Fibroblast of skin of left quadriceps (primary cell): ENCODE measurements at places on chromosomes 13 and 19.

DNA sequence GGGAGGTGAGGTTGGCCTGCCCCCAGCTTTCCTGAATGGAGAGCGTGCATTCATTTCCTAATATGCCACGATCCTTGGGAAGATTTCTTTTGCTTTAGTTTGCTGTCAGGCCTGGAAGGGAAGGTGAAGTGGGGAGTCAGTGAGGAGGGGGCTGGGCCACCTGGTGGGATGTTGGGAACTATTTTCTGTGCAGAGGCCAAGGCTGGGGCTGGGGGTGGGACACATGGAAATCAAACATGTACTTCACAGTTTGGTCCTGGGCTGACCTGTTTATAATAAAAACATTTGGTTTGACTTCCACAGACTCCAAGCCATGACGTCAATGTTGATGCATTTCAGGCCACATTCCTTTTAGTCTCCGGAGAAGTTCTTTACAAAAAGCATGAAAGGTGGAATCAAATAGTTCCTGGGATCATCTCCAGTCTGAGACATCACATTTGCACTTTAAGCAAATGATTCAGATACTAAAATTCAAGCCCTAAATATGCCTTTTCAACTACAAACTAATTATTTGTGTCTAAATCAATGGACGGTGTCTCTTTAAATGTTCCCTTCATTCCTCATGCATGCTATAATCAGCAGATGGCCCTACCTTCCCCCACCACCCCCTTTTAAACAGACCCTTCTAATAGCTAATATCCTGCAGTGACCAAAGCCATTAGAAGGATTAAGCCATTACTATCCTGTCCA is 41.5 kb upstream of the MEDAG start:
- DNase-seq: peak; percentile 91

GRCh38 chr19:30864391-30865215 is 484.6 kb downstream of the TSHZ3 start:
- DNase-seq: no peak

DNA sequence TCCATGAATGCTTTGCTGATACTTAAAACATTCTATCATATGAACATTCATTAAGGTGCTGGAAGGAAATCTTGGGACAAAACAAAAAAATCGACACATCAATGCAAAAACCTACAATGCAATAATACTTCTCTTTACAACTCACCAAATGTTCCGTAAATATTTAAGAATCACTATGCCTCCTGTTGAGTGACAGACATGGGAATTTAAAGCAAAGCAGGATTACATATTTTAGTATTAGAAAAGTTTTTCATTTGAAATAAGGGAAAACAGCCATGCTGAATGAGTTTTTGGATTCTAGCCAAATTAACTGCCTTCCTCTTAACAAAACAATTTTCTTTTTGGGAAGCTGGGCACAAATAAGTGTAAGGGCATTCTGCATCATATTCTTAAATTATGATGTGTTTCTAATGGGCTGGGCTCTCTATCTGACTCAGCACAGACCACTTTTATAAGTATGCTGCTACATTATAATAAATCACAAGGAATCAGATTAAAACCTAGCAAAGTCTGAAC is 93.7 kb downstream of the RBM26 start:
- DNase-seq: no peak

GRCh38 chr19:58311345-58311865 is 6.2 kb downstream of the ERVK3-1 start:
- DNase-seq: no peak

- DNase-seq: no peak
Observed at GRCh38 chr19:30168760-30169159, 203.4 kb upstream of the ZNF536 start.

GRCh38 chr13:30647420-30647819 is 29.7 kb downstream of the USPL1 start:
- no peak for DNase-seq

GRCh38 chr13:95716231-95716630 is 39.3 kb downstream of the DNAJC3 start:
- no peak for DNase-seq

DNA sequence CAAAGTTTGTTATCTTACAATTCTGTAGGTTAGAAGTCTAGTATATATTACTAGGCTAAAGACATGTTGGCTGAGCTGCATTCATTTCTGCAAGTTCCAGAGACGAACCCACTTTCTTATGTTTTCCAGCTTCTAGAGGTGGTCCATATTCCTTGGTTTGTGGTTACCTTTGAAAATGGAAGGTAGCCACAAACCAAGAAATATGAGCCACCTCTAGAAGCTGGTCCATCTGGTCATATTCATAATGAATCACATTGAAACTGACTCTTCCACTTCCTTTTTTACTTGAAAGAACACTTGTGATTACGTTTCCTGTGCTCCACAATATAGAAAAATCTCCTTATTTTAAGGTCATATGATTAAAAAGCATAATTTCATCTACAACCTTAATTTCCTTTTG is 943.0 kb upstream of the PCDH9 start:
- no peak for DNase-seq

GRCh38 chr19:55611983-55612645 is 6.7 kb downstream of the ZNF865 start:
- no peak for DNase-seq

GRCh38 chr13:27176470-27177410 is 5.1 kb upstream of the USP12 start:
- DNase-seq: no peak

- DNase-seq: no peak
Observed at GRCh38 chr19:2300533-2300932, 7.4 kb downstream of the LINGO3 start.

DNA sequence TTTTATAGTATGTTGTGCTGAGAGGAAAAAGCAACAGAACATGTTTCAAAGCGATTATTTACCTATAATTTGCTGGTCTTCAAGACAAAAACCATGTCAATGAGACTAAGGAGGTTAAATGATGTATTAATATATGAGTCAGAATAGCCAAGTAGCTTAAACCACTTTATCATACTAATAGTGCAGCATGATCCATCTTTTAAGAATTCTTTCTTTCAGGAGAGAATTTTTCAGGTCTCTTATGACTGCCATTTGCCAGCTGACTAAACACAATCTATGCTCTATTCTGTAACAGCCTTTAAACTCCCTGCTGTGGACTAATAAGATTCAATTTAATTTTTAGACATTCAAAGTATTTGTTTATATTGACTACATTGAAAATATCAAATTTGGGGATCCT is 93.7 kb downstream of the TRPC4 start:
- no peak for DNase-seq

GRCh38 chr19:19209372-19209771 is 2.4 kb upstream of the NCAN start:
- no peak for DNase-seq

GRCh38 chr19:10553943-10554381 is 10.3 kb downstream of the ATG4D start:
- DNase-seq: no peak

DNA sequence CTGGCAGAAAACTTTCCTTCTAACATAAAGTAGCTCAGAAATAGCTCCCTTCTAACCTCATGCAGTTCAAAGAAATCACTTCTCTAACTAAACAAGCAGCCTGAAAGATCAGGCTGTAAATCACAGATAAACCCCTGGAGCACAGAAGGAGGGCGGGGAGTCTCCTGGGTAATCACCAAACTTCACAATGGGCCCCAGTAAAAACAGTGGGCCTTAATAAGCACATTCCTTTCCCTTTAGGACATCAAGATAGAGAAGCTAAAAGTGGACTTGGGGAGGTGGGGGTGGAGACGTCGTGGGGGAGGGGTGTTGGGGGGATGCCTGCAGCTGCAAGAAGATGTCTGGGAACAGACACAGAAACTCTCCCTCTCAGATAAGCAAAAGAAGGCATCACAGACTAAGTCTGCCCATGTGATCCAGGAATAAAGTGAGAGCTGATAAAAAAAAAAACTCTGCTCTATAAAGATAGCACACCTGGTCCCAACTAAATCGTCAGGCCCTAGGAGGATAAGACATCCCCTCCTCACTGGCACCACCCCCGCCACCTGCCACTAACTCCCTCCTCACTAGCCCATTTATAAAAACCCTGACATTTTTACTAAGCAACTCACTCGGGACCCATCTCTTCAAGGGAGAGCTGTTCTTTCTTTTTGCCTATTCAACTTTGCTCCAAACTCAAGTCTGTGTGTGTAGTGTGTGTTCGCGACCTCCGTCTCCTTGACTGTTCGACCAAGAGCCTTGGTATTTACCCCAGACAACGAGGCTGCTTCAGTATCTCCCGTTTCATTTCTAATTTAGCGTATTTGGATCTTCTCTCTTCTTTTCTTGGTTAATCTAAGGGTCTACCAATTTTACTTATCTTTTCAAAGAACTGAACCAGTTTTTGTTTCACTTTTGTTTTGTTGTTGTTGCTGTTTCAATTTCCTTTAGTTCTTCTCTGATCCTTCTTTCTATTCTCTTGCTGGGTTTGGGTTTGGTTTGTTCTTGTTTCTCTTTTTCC is 31.7 kb downstream of the DNAJC15 start:
- peak; percentile 88 for DNase-seq

DNA sequence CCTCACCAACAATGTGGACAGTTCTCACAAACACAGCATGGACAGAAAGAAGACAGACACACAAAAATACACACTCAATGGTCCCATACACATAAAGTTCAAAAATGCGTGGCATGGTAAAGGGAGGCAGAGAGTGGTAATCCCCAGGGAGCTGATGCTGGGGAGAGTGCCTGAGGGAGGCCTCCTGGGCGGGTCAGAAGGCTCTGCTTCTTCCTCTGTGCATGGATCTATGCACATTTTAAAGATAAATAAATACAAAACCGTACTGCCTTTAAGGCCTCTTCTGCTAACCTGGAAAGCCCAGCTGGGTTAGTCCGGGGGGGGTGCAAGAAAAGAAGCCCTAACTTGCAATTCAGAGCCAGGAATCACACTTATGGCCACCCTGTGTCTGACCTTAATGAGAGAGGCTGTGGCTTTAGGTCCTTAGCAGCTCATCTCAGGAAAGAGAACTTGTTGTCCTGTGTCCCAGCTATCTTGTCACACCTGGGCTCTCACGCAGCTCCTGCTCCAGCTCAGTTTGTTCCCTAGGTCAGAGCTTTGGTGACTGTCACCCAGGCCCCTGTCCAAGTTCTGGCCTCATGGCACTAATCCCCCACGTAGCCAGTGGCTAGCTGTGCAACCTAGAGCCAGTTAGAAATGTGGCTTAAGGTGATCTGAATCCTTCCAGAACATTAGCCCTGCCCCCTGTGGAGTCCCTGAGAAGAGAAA is 28.5 kb downstream of the POP4 start:
- DNase-seq: no peak

- no peak for DNase-seq
Observed at GRCh38 chr19:49056101-49056901, 1.2 kb downstream of the CGB7 start.
